ENCODE measurements at places on chromosomes 3 and 15.

DNA sequence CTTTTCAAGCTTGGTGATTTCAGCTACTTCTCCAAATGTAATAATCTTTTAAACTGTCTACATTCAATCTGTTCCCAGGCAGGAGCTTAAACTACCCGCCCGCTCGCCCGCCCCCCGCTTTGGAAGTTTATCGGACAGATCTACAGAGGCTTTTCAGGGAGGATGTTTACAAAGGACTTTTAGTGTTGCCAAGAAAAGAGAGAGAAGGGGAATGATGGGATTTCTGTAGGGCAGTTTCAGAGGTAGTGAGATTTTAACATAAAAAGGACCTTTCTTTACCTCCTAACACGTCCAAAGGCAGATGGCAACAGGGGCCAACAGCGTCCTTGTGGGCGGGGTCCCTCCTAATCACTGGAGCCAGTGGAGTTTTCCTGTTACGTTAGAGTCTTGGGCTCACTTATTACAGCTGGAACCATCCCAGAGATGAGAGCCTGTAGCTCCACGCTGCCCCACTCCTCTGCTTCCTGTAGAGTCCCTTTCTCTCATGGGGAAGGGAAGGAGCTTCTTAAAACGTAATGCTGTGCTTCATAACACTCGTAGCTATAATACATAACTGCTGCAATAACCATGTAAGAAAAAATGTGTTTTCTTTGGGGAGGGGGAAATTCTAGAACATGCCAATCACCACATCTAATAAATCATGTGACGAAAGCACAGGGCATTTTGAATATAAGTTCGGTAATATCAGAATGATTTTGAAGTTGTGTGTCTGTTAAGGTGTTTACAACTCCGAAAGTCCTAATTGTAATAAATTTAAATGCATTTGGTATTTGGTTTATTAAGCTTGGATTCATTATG lies 30.9 kb downstream of the HES1 start:
- DNase-seq: no peak

DNA sequence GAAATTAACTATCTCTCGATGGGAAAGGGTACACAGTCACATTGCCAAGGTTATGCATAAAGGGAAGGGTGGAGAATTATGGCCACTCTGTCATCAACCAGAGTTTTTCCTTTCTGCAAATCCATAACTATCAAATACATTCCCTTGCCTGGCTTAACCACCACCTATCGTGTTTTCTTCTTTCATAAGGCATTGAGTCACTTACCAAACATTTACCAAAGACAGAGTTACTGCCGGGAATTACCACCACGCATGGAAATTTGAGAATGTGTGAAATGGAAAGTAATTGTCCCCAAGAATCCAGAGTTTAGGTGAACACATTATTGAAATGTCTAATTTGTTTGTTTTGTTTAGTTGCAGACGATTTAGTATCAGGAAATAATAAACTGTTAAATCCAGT lies 134.3 kb upstream of the LRRN1 start:
- DNase-seq: no peak

GRCh38 chr15:58438956-58439355 lies 7.2 kb downstream of the LIPC start:
- DNase-seq: no peak

- no peak for DNase-seq
Observed at GRCh38 chr15:76776480-76776879, 128.7 kb downstream of the SCAPER start.

GRCh38 chr15:68380456-68380855 lies 51.5 kb downstream of the ITGA11 start:
- DNase-seq: no peak

DNA sequence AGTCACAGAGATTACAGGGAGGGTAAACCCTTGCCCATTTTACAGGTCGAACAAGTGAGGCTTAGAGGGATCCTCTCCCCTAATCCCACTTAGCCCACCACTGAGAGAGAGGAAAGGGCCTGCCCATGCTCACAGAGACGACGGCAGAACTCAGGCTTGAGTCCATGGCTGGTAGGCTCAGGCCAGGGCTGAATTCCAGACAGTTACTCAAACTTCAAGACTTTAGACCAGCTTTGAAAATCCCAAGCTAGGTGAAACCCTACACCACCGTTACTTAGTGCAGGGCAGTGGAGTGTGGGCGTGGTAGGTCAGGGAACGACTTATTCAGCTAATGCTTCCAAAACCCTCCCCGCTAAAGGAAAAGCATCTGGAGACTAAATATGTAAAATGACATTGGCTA lies 16.4 kb downstream of the GRIP2 start:
- no peak for DNase-seq

GRCh38 chr15:76209942-76210341 lies 101.3 kb downstream of the ETFA start:
- no peak for DNase-seq

DNA sequence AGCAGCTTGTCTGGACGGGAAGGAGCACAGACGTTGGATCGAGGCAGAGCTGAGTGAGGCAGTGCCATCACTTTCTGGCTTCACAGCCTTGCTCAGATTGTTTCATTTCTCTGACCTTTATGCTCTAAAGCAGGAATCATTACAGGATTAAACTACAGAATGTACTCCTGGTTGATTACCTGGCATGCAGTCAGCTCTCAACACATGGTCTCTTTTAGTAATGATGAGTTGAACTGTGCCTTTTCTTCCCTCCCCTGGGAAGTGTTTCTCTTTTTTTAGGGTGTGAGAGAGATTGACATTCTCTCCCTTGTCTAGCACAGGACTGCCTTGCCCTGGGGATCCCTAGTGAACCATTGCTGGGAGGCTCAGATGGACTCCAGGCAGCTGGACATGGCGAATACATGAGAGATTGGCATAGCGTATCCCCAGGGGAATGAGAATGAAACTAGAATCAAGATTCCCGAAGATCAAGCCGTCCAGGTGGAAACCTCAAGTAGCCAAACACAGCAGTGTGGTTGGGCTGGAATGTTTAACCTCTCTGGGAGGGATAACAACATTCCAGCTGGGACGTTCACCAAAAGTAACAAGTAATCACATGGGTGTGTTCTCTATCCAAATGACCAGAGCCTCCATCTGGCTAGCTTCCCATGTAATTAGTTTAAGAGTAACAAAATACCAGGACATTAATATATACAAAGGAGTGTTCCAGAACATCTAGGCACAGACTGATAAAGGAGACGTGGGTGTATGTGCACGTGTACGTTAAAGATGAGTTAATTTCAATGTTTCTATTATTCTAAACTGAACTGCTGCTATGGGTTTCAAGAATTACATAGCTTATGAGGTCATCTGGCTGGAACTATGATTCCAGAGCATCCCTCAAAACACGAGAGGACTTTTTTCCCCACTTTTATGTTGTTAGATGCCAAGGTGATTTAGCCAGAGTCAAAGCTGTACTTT lies 118.6 kb upstream of the NR2E3 start:
- no peak for DNase-seq

DNA sequence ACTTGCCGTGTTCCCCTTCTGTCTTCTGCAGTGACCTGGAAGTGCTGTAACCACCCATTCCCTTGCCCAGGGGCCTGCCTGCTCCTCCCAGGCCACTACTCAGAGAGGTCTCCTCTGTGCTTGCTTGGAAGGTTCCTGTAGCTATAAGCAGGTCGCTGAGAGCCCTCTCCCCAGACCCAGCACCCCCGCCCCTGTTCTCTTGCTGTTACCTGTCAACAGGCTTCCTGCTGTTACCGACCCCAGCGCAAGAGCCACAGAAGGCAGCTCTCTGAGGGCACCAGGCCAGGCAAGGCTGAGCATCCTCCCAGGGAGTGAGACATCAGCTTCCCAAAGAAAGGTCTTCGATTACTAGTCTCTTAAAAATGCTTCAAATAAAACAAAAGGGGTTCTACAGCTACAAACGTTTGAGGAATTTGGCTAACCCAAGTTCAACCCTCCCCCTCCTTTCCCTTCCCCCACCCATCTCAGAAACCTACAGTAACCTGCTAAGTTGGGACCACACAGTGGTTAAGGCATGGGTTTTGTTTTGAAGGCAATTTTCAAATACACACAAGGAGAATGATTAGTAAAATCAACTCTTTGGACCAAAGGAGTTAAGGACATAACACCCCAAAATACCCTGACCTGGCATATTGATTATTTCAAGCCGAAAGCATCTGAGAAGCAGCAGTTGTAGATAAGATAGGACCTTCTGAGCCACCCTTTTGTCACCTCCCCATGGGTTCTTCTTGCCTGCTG lies 74.9 kb upstream of the MFGE8 start:
- no peak for DNase-seq

DNA sequence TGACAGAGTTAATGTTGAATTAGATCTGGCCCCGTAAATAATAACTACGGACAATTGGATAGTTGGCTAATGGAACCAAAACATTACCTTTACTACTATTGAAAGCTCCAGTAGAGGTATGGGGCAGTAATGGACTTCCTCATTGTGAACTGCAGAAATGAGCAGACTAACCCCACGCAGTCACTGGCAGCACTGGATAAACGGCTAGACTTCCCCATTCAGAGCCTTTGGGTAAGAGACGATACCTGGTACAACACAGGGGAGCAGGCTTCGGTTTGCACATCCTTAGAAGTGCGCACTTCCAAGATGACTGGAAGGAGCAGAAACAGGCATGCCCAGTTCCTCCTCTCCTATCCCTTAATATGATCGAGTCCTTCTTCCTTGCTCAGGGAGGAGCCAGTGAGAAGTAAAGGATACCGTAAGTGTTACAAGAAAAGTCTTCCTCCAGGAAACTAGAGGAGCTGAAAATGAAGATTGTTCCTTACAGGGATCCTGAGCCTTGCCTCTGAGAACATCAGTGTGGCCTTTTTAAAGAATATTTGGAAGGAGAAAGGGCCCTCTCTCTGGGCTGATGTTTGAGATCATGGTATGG lies 100.5 kb upstream of the NECTIN3 start:
- DNase-seq: no peak

DNA sequence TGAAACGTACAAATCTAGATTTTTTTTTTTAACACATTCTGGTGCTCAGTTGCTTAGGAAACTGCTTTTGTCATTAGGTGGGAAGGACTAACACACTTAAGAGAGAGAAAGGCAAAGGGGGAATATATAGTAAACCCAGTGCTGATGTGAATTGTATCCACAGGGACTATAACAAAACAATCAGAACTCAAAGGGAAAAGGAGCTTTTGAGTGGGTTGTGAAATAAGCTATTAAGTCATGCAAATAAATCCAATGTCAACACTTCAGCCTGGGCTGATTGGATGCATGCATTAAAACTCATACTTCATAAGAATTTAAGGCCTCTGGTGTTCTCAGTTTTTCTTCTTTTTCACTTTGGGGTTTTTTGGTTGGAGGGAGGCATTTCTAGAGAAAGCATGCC lies 628.9 kb downstream of the FHIT start:
- DNase-seq: no peak

- no peak for DNase-seq
Observed at GRCh38 chr15:98872774-98873173, 134.8 kb downstream of the PGPEP1L start.

DNA sequence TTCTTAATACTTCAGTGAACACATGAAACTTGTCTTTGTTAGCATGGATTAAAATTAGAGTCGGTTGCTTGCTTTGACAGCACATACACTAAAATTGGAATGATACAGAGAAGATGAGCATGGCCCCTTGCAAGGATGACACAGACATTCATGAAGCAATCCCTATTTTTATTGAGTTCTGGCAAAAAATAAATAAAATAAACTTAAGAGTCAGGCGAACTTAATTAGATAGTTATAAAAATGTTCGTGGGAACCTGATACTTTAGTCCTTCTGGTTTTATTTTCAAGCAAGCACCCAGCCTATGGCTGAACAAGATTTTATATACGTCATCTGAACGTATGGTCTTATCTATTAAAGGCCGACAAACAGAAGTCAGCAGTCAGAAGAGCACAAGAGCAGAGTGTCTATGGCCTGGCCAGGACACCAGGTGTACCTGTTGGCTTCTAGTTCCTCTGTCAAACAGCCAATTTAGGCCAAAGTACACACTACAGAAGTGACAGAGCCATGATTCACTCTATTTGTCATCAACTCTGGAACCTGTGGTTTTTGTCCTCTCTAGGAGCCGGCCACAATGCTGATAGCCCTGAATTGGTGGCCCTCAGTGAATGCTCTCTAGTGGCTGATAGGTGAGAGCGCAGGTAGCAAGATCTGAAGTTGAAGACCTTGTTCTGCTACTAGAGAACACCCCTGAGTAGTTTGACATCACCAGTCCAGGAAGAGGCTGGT lies 64.3 kb downstream of the LEO1 start:
- no peak for DNase-seq

- DNase-seq: no peak
Observed at GRCh38 chr3:32302601-32303398, 64.3 kb downstream of the CMTM8 start.

DNA sequence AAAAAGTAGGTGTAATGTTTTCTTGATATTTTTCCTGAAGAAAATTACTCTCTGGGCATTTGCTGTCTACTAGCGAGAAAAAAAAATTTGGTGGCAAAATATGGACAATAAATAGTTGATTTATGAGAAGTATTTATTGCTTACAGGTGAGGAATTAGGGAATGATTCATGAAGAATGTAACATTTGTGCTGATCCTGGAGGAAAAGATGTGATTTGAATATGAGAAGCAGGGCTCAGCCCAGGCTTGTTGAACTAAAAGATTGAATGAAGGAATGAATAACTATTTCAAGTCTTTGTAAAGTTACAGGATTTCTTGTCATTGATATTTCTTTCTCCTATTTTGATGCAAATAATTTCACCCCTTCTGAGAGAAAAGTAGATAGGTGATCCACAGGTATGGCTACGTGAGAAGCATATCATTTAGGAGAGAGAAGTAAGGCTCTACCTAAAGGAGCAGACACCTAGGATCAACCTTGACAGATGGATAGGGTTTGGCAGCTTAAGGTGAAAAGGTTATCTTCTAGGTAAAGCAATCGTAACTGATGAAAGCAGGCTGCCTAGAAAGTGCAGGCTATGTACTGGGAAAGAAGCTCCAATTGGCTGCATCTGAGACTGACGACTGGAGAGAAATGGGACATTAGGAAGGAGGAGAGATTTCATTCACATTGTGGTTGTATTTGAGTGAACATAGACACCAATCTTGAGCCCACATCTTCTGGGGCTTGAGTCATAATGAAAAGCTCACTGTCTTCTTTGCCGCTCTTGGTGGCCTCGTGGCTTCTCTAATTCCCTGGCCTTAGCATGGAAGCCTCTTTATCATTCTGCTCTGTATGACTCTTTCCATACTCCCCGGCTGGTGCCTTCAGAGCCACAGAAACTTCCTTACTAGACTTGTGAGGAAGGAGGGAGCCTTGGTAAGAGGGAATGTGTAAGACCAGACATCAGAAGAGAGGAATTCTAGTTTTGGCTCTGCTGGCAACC lies 106.5 kb downstream of the P3H2 start:
- DNase-seq: no peak

DNA sequence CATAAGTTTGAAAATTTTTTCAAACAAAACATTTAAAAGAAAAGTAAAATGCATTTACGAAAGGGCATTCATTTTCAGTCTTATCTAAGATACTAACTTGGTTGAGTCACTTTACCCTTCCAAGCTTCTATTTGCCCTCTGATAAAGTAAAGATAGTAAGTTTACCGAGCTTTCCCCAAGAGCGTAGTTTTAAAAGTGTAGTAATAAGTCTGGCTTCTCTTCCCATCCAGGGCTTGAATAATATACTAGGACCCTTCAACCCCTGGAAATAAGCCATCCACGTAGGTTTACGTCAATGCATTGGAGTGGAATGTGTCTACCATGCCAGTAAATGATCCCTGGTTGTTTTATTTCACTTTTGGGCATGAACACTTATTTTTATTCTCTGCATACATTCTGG lies 608.3 kb downstream of the NTRK3 start:
- no peak for DNase-seq

GRCh38 chr3:155494332-155494731 lies 200.8 kb upstream of the STRIT1 start:
- DNase-seq: no peak

Data from midbrain (tissue), 1 donor.